Cortex of kidney (tissue), 1 donor: ENCODE measurements at places on chromosomes 12 and 14.

- DNase-seq: no peak
Measured at GRCh38 chr12:64912516-64913255, 88.2 kb downstream of the TBC1D30 start.

- DNase-seq: no peak
Measured at GRCh38 chr14:85442996-85443395, 86.9 kb upstream of the FLRT2 start.

DNA sequence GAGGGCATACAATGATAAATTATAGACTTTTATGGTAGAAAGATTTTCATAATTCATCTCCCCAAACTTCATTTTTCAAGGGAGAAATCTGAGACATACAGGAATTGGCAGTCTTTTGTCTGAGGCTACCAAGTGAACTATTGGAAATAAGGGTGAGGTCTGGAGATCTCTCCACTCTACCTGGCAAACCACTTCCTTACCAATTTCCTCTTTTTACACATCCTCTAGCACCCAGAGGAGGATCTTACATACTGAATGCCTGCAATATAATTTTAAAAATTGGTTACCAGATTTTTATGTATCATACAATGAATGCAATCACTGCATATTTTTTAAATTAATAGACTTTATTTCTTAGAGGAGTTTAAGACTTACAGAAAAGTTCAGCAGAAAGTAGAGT lies 6.6 kb downstream of the PDE6H start:
- DNase-seq: no peak

DNA sequence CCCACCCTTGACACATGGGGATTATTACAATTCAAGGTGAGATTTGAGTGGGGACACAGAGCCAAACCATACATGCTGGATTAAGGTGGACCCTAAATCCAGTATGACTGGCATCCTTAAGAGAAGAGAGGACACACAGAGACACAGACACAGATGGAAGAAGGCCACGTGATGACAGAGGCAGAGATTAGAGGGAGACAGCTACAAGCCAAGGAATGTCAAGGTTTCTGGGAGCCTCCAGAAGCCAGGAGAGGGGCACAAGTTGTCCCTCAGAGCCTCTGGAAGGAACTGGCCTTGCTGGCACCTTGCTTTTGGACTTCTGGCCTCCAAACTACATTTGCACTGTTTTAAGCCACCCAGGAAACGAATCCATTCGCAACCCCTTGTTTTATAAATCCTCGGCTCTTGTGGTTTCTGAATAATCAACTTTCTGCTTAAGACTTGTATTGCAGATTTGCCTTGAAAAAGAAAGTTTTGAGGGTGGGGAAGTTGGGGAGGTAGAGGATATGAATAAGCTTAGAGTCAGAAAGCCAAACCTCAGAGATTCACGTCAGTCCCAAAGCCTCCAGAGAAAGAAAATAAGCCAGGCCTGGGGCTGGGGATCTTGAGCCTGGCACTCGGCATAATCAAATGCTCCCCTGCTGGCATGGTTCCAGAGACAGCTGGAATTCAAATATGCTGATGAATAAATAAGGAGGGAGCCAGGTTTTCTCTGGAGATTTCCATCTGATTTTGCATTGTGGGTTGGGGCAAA lies 224.2 kb upstream of the PWP1 start:
- DNase-seq: no peak

- DNase-seq: no peak
Measured at GRCh38 chr14:103301512-103302354, 32.3 kb upstream of the EIF5 start.

DNA sequence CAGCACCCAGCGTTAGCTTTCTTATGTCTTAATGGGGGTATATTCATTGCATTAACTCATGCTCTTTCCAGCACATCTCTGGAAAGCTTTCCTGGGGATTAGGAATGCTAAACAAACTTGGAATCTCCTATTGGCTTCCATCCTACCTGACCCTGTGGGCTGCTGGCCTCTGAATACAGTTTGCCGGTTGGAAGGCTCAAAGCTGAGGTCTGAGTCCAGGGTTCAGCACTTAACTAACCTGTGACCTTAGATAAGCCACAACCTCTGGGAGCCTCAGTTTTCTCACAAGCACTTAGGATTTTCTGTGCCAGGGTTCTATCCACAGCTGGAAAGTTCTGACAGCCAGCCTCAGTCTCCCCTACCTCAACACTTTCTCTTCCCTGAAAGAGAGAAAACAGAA lies 12.9 kb upstream of the RND1 start:
- no peak for DNase-seq

DNA sequence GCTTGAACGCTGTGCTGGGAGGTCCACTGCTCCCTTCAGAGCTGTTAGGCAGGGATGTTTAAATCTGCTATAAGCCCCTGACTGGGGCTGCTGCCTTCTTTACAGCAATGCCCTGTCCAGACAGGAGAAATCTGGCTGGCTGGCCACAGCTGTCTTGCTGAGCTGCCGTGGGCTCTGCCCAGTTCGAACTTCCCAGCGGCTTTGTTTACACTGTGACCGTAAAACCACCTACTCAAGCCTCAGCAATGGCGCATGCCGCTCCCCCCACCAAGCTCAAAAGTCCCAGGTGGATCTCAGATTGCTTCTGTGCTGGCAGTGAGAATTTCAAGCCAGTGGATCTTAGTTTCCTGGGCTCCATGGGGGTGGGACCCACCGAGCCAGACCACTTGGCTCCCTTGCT lies 35.8 kb downstream of the CKAP4 start:
- DNase-seq: no peak

DNA sequence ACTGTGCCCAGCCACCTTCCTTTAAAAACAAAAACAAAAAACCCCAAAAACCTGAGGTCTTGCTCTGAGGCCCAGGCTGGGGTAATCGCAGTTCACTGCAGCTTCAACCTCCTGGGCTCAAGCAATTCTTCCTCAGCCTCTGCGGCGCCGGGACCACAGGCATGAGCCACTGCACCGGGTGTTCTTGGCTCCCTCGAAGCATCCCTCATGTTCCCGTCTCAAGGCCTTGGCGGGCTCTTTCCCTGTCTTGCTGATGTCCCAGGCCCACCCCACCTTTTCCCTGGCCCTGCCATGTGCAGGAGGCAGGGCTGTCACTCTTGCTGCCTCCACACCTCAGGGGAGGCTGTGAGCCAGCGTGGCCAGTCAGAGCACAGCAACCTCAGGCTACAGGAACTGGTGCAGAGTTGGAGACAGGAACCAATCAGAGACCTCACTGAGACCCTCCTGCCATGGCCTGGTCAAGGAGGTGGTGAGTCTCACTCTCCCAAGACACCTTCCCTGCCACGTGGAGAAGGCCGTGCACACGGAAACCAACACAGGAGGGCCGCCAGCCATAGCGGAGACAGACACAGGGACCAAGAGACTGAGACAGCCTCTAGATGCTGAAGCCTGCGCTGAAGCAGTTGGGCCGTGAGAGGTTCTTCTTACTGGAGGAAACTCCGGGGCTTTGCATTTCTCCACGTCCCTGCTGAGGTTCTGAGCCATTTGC lies 6.0 kb upstream of the AMN start:
- no peak for DNase-seq

- DNase-seq: no peak
Measured at GRCh38 chr12:52636592-52637258, 15.3 kb downstream of the KRT2 start.

DNA sequence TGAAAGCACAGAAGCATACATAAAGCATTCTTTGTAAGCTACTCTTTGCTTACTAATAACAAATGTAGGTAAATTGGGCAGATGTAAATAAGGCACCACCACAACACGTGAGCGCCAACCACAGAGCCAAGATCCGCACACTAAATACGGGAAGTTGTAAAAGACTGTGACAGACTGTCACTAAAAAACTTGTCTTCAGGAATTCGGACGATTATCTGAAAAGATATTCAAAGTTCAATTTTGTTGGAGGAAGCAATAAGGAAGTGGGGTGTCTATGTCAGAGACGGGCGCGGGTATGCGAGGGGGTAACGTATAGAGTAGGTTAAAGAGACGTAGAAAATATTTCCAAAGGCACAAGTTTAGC lies 1.5 kb upstream of the HSP90B1 start:
- DNase-seq: no peak

GRCh38 chr14:100540141-100540925 lies 46.9 kb downstream of the BEGAIN start:
- no peak for DNase-seq

GRCh38 chr14:37195327-37195726 lies 2.4 kb upstream of the MIPOL1 start:
- no peak for DNase-seq

- DNase-seq: no peak
Measured at GRCh38 chr14:54760866-54761575, 141.6 kb downstream of the GCH1 start.

DNA sequence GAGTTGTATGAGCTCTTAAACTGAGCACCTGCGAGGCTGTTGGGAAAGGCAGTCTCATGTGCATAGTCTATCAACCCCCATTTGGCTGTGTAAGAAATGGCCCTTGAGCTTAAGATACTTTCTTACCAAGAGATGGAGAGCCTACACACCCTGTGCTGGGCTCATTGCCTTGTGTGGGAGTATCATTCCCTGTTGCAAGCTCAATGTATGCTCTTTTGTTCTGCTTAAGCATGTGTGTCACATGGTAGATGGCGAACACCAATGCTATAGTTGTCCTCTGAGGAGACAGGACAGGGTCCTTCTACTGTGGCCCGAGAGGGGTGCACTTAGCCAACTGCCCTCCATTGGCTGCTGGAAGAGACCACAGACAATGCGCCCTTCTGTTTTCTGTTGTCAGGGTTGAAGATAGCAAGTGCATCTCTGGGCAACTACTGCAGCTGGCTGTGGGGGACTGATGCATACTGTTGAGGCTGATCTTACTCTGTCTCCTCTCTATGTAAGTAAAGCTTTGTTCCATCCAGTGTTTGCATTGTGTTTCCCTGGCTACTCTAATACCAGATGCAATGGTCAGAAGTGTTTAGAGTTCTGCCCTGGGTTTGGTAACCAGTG lies 79.5 kb downstream of the PTPRB start:
- no peak for DNase-seq

GRCh38 chr14:43898687-43899086 lies 608.4 kb downstream of the FSCB start:
- no peak for DNase-seq

GRCh38 chr12:23945249-23945648 lies 4.2 kb downstream of the SOX5 start:
- DNase-seq: no peak

DNA sequence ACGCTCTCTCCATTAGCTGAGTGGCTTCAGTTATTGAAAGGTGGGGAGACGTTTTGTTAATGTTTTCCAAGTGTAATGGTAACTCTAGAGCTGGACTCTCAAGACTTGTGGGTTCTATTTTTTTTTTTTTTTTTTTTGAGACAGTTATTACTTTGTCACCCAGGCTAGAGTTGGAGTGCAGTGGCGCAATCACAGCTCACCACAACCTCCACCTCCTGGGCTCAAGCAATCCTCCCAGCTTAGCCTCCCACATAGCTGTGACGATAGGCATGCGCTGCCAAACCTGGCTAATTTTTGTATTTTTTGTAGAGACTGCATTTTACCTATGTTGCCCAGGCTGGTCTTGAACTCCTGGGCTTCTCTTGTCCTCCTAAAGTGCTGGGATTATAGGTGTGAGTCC lies 26.2 kb downstream of the ATF1 start:
- no peak for DNase-seq

- no peak for DNase-seq
Measured at GRCh38 chr14:79544698-79545070, 666.6 kb downstream of the DIO2 start.

- DNase-seq: no peak
Measured at GRCh38 chr12:11829764-11830194, 180.3 kb downstream of the ETV6 start.

DNA sequence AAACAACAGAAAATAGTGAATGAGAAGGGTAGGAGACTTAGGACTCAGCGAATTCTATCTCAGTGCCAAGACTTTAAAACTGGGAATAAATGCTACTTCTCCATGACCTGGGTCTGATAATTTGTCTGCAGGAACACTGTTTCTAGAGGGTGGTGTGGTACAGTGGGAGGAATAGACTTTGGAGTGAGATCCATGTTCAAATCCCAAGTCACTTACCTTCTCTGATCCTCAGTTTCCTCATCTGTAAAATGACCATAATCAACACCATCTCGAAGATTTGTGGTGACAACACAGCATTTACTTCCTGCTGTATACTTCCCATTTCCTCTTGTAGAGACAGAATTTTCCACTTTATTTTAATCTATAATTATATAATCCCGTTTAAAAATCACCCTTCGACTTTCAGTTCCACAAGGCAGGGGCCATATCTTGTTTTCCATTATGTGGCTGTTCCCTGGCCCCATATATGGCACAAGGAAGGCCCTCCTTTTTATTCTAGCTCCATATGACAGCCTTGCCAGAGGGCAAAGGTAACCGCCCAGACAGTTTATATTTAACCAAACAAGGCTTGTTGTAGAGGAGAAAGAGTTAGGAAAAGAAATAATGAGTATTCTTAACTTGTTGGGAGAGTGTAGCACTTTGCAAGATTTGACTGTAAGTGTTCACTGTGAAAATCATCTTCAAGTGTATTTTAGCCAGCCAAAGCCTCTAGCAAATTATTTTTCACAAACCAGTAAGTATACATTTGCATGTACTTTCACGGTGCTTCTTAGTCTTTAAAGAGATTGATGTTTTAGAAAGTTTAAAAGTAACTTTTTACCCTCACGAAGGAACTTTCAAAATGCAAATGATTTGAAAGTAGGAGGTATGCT lies 243.1 kb downstream of the AKAP6 start:
- DNase-seq: no peak

- no peak for DNase-seq
Measured at GRCh38 chr12:65665817-65666216, 158.5 kb upstream of the HMGA2 start.

DNA sequence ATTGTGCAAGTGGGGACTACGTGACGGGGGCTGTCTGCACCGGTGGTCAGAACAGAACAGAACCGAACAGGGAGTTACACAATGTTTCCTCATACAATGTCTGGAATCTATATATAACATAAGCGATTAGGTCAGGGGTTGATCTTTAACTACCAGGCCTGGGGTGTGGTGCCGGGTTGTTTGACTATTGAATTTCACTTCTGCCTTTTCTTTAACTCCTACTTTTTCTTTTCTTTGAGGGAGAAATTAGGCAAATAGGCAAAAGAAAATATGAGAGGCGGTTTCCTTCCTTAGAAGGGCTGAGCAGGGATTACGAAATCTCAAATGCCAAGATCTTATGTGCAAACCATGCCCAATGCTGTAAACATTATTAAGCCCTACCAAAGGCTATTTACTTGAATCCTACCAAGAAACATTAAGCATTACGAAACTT lies 140.3 kb downstream of the SLC38A6 start:
- DNase-seq: no peak

DNA sequence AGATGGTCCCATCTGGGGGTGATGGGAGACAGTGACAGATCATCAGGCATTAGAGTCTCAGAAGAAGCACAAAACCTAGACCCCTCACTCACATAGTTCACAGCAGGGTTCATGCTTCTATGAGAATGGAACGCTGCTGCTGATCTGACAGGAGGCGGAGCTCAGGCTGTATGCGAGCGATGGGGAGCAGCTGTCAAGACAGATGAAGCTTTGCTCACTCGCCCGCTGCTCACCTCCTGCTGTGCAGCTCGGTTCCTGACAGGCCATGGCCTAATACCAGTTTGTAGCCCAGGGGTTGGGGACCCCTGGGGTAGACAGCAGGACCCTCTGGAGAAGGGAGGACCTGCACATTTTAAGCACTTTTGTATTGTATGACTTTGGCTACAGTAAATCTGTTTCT lies 111.2 kb downstream of the LGMN start:
- DNase-seq: no peak

- DNase-seq: no peak
Measured at GRCh38 chr14:91229743-91230200, 14.7 kb downstream of the GPR68 start.
